ENCODE measurements at places on chromosomes 3 and 15. TPM values are rescaled to one million over a fixed set of nuclear protein-coding genes. Genes with fewer than 3 reads are reported as not detected.

EPHB1 gene
- 25.0 TPM for total RNA-seq

NR1I2 gene
- total RNA-seq = 0.36 TPM

CISH gene
- 1.4 TPM for total RNA-seq

GOLGA6L10 gene
- total RNA-seq = 6.4 TPM

AADACL2 gene
- not detected for total RNA-seq

TGM4 gene
- not detected for total RNA-seq

ZNF80 gene
- total RNA-seq = 0.09 TPM

NANOGP8 gene
- 0.91 TPM for total RNA-seq

BCL2A1 gene
- 0.82 TPM for total RNA-seq

ABI3BP gene
- total RNA-seq = 2.7 TPM

FRMD5 gene
- total RNA-seq = 27.9 TPM

PLA1A gene
- 0.73 TPM for total RNA-seq

RBPMS2 gene
- total RNA-seq = 0.27 TPM

TTLL13 gene
- 0.36 TPM for total RNA-seq

Data from cerebellum (tissue), 4 donors.